ENCODE measurements at places on chromosomes 1 and 21.

GRCh38 chr21:44761011-44761729 lies 40.5 kb downstream of the UBE2G2 start:
- DNase-seq = no peak

DNA sequence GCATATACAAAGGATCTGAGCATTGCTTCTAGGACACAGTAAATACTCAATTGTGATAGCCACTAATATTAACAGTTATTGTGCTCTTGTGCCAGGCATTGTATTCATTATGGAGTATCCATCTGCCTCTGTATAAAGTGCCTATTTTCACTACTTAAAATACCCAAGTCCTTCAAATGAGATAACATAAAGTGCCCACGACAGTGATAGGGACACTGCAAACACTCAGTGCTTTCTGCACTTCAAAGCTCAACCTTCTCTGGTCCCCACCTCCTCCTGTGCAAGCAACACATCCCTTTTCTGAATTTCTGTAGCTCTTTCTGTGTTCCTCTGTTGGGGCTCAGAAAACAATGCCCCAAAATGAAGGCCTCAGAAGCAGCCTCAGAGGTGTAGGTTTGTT lies 6.6 kb upstream of the DDAH1 start:
- DNase-seq = no peak

DNA sequence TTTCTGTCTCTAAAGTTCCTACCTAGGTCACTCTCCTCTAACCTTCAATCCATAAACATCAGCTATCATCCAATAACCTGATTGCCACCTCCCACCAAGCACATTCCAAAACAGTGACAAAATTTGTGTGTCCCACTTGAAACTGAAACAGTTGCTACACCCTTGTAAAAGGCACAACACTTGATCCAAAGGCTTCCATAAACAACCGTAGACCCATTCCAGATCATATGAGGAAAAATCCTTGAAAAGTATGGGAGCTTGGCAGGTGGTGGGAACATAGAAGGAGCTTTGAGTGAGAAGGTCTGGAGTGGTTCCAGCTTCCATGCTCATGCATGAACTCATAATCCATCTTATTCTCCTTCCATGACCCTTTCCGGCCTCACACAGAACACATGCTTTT lies 82.0 kb upstream of the ATP1A1 start:
- no peak for DNase-seq

- no peak for DNase-seq
These were observed 420.4 kb upstream of the RUNX1 start for GRCh38 chr21:35469498-35469897.

GRCh38 chr1:184161071-184161698 lies 109.7 kb downstream of the TSEN15 start:
- DNase-seq = peak; percentile 10

GRCh38 chr1:175841738-175842187 lies 98.4 kb upstream of the TNR start:
- no peak for DNase-seq

DNA sequence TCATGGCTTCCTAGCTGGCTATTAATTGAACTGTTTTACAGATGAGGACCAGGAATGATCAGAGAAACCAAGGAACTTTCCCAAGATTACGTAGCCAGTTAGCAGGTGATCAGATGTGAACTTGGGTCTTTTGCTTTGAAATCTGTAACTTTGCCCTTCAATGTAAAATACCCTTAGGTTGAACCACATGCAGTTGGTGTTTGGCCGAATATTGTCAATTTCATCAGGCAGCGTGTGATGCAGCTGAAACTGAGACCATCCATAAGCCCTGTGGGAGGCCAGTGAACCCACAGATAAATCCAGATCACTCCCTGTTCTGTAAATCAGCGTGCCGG lies 150.8 kb downstream of the ETS2 start:
- DNase-seq = no peak

GRCh38 chr1:15381805-15382204 lies 27.9 kb upstream of the EFHD2 start:
- DNase-seq = no peak

DNA sequence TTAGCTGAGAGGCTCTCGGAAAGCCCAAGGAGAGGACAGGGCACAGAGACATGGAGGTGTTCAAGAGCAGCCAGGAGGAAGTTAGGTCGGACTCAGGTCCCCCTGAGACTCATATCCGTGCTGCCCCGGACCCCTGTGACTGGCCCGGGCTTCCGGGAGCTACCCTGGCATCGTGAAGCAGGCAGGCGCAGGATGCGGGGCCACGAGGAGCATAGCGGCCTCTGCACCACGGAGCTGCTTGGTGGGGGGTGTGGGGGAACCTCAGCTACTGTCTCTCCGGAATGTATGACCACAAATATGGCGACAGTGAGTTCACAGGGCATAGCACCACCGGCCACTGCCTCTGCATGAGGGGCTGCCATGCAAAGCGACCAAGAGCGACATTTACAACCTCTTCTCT lies 112.2 kb upstream of the GUCA2B start:
- no peak for DNase-seq

- DNase-seq = no peak
These were observed 135.7 kb downstream of the ROR1 start for GRCh38 chr1:63909526-63909925.

DNA sequence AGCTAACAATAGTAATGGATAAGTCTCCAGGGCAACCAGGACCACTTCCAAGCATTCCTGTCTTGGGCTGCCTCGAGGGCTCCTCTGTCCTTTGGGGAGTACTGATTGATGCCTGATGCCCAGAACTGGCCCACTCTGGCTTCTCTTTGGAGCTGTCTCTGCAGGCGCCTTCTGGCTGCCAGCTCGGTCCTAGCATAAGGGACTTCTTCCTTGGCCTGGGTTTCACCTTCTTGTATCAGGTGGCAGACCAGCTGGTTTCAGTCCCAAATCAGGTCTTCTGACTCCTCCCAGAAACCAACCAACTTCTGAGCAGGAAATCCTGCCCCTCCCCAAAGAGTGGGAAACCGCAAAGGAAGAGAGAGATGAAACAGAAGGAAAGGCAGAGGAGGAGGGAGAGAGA lies 10.6 kb downstream of the G0S2 start:
- no peak for DNase-seq

- no peak for DNase-seq
These were observed 114.4 kb upstream of the RAB3GAP2 start for GRCh38 chr1:220386494-220387195.

GRCh38 chr1:57927003-57927402 lies 503.1 kb upstream of the DAB1 start:
- no peak for DNase-seq

DNA sequence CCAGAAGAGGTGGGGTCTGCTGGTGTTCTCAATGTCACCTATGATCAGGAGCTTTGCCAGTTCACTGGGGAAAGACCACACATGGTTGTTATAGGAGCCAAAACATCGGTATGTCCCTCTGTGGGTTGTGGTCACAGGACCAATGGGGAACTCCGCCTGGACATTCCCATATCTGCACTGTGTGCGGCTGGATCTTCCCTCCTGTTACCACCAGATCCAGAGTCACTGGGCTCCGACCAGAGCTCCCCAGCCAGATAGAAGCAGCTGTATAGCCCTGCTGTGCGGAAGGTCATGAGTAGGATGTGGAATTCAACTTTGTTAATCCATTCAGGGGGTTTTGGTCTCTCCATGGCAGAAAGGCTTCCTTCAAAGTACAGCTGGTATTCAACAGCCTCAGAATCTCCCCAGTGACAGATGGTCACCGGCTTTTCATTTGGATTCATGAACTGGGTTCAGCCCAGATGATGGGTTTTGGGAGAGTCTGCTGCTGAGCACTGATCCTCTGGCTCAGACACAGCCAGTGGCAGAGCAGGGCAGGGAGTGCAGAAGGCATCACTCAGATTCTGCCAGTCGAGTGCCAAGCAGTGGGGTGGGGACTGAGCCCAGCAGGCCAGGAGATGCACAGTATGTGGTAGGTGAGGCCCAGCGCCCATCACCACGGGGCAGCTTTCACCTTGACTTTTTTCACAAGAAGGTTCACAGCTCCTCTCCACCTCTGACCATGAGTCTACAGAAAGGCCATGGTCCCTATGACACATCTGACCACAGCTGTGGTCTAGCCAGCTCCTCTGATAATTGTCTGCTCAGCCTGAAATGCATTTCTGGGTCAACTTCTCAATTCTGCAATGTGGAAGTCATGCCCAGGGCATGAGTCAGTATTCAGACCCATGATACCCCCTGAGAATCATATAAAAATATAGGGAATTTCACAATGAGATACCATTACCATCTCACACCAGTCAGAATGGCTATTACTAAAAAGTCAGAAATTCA lies 2.9 kb upstream of the SHCBP1L start:
- DNase-seq = peak; percentile 17
